ENCODE measurements at places on chromosomes 1 and 21. TPM values are rescaled to one million over a fixed set of nuclear protein-coding genes. Genes with fewer than 3 reads are reported as not detected.

DNA sequence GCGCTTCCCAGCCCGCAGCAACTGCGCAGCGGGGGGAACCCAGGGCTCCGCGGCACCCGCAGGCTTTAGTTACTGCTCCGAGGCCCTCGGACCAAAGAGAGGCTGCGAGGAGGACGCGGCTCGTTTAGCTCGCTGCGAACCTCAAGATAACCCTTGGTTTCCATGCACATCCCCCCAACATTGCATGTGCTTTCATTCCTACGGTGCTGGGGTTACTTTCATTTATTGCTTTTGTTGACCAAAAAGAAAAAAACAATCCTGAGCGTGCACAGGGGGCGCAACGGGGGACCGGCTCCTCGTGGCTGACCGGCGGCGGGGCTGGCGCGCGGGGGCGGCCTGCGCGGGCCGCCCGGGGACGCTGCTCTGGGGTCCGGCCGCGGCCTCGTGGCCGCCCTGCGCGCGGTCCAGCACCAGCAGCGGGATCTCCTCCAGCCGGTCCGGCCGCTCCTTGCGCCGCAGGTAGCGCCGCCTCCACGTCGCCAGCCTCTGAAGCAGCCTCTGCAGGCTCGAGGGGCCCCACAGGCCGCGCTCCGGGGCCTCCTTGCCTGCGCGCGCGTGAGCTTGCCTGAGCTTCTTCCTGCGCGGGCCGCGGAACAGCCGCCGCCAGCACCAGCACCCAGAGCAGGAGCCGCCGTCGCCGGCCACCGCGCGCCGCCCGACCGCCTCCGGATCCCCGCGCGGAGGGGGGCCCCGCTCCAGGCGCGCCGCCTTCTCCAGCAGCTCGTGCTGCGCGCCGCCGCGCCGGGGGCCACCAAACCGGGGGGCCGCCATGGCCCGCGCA, 77.4 kb downstream of the DESI2 start:
- H3K27me3 ChIP-seq: peaks cover 2% of the 10 kb centered on the region
- peaks cover 11% of the 10 kb centered on the region for H3K4me1 ChIP-seq
- H3K27ac ChIP-seq: peak overlapping the region; percentile 59
- peaks cover 3% of the 10 kb centered on the region for H3K36me3 ChIP-seq
- no peak for DNase-seq

GRCh38 chr21:32321480-32321879, 22.8 kb downstream of the MRAP start:
- no peaks in the 10 kb centered on the region for H3K4me1 ChIP-seq
- peaks cover 37% of the 10 kb centered on the region for H3K36me3 ChIP-seq
- no peak for DNase-seq
- H3K27me3 ChIP-seq: no peaks in the 10 kb centered on the region
- no peak overlapping the region for H3K27ac ChIP-seq

DNA sequence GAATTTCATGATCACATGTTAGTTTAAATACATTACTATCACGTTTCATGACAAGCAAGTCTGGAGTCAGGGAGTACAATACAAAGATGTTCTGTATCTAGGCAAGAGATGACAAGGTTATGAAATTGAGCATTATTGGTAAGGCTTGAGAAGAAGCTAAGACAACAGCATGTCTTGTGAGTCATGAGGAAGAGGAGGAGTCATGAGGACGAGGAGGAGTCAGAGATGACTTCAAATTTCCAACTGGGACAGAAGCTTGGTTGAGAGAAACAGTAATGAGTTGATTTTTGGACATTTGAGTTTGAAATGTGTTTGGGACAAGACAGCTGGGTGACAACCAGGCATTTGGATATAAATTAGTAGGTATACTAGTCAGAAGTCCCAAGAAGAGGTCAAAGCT, 4.3 kb upstream of the UBE2U start:
- peaks cover 2% of the 10 kb centered on the region for H3K27me3 ChIP-seq
- H3K27ac ChIP-seq: no peak overlapping the region
- H3K4me1 ChIP-seq: peaks cover 22% of the 10 kb centered on the region
- no peak overlapping the region for H3K4me3 ChIP-seq

Gene PLA2G2A
- not detected for total RNA-seq

DNA sequence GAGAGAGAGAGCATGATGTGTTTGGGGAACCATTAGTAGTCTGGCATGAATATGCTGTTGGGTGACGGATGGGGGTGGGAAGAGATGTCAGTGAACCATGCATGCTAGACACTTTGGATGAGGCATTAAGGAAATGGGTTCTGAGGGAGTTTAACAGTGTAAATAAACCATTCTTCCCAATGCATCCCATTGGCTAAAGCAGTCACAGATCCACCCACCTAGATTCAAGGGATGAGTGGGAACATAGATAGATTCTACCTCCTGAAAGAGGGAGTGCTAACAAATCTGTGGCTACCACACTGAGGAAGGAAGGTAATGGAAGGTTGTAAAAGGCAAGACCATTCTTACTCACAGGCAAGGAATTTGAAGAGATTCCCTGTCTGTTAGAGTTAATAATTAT, 129.8 kb upstream of the CACNA1E start:
- H3K36me3 ChIP-seq: no peaks in the 10 kb centered on the region
- no peak for DNase-seq
- H3K4me3 ChIP-seq: no peak overlapping the region
- H3K27me3 ChIP-seq: no peaks in the 10 kb centered on the region
- no peak overlapping the region for H3K27ac ChIP-seq

Measured in HFFc6 (cell line).